ENCODE measurements at places on chromosomes 2 and 18.
A peak's percentile ranks its signal among the peaks of the same experiment; 100 is the strongest.

DNA sequence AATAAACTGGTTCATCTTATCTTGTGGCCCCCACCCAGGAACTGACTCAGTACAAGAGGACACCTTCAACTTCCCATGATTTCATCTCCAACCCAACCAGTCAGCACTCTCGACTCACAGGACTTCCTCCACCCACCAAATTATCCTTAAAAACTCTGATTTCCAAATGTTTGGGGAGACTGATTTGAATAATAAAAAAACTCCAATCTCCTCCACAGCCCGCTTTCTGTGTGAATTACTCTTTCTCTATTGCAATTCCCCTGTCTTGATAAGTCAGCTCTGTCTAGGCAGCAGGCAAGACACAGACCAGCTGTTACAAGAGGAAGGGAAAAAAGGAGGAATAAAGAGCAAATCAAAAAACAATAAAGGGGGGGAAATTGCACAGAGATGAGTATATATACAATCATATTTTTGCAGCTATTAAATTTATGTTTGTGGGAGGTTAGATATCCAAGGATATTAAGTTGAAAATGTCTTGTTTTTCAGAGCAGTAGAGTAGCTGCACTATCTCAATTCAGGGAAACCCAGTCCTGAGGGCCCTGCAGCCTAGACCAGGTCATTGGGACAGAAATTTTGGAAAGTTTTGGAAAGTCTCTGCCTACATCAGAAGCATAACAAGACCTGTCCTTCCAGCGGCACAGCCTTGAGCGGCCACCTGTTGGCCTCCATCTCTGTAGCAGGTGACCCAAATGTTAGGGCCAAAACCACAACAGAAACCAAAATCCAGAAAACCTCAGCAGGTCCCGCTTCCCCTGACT, 32.8 kb upstream of the SIGLEC15 start:
- no peak for DNase-seq

DNA sequence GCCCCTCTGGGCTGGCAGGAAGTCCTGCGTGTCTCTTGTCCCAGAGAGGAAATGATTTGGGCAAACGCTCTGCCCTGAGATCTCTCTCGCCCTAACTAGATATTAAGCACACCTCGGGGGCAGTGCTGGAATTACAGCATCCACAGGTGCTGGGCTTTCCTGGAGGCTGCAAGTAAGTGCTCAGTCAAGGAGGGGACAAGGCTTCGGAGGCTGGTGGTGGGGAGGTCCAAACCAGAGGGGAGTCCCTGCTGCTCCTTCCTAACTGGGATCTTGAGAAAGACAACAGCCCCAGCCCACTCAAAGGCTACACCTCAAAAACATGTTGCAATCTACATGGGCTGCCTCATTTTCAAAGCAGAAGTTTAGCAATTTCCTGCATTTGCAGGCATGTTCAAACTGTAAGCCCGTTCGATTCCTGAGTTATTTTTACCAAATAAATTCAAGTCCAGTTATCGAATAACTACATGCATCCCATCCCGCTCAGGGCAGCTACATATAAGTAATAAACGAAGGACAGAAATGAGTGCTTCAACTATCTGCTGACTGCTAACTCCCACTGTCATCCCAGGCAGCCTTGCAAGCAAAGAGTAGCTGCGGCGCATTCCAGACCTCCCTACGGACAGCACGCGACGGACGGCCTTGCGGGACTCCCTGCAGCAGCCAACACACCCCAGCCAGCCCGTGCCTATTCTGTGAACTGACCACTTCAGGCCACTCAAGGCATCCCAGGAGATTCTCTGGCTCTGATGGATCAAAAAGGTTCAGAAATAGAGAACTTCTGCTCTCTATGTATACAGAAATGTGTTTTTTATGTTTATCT, 27.5 kb downstream of the ZNF516 start:
- no peak for DNase-seq

DNA sequence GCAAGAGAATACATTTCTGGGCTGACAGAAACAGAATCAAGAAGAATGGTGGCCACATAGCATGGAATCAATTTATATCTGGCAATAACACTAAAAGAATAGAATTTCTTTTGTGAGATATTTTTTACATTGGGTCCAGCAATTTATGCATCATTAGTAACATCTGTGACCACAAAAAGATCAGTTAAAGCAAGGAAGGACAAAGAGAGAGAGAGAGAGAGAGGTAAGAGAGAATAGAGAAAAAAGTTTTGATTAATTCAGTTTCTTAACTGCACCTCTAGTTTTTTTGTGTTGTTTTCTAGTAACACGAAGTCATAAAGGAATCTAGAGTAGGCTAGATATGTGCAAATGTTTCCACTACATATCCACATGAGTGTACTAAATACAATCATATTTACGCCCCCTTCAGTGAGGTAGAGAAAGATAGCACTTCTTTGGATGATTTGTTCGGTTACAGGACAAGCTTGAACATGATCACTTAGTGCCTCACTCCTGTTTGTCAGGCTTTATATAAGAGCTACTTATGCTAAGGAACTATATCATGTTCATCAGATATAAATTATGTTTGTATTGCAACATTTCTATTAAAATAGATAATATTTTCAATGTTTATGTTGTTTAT, 247.4 kb upstream of the COL3A1 start:
- no peak for DNase-seq

- DNase-seq = no peak
Measured at GRCh38 chr18:78238404-78239089, 741.1 kb upstream of the SALL3 start.

- peak; percentile 86 for DNase-seq
Measured at GRCh38 chr2:42132966-42133641, 36.0 kb upstream of the EML4 start.

DNA sequence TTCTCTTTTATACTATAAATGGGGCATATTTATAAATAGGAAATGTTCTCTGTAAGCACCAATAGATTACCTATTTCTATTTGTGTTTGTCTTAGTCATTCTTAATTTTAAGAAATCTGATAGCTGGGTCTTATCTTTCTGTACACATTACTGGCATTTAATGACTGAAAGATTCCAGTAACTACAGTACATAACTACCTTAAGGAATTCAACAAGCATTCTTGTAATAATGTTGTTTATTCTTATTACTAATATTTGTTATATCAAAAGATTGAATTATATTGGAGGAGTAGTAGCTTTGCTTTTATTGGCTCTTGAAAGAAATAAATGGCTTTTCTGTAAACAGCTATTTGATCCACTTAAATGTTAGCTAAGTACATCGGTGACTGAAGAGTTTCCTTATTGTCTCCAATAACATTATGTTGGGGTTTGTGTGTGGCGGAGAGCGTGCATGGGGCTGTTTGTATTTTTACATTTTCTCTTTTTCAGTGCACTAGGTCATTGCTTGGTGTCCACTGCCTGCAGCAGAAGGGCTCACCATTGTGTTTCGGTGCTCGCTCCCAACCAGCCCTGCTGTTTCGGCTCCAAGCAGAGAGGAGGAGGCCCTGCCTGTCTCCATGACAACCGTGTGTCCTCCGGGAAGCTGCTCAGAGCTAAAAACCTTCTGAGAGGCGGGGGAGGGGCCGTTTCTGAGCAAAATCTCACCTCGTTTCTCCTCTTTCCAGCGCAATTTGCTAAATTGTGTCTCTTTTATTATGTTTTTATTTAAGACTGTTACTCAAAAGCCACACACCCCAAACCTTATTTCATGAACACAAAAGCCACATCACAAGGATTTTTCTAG, 112.5 kb upstream of the SLC38A11 start:
- DNase-seq = no peak
